ENCODE measurements at places on chromosomes 16 and 17. TPM values are rescaled to one million over a fixed set of nuclear protein-coding genes. Genes with fewer than 3 reads are reported as not detected.

CRK gene
- total RNA-seq, result 72.3 TPM

- no peak for DNase-seq
These were observed 28.8 kb downstream of the TOM1L2 start for GRCh38 chr17:17943281-17943984.

DNA sequence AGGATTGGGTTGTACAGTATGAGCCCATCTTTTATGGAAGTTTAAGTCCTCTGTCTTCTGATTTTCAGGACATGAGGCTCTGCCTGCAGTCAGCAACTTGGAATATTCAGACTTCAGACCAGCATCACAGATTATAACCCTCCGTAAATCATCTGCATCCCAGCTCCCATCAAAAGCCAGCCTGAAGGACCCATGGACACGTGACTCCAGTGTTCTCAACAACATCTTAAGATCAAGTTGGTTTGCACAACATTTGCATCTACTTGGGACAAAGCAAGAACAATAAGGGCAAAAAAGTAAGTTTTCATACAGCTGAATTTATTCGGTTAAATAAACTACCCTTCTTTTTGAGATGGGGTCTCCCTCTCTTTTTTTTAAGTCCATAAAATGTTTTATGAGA is 12.7 kb downstream of the TMC5 start:
- DNase-seq, result no peak

PLA2G10 gene
- total RNA-seq, result 1.00 TPM

DNA sequence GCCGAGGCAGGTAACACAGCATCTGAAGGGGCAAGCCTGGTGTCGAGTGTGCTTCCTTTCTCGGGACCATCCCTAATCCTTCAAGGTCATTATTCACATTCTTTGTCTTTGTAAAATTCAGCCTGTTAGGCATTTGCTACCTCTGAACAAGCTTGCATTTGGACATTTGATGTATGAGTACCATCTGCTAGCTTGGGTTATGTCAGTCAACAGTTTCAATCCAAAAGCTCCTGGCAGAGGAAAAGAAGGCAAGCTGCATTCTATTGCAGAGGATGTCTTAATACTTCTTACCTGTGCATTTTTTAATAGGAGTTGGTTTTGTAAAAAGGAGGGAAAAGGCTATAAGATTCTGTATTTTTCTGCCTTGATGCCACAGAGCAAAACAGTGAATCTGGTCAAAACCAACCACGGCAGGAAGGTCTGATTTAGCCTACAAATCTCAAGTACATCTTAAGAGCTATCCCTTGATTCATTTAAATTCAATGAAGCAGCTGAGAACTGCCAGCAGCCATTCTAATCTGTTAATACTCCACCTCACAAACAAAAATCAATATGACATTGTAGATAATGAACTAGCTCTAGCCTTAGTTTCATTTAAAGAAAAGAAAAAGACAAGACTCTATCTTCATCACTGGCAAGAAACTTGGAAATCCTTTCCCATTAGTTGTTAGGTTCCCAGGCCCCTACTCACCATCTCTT is 39.0 kb downstream of the TEX2 start:
- DNase-seq, result no peak

- DNase-seq, result no peak
These were observed 148.9 kb downstream of the SPACA3 start for GRCh38 chr17:33140413-33141099.

CHST4 gene
- total RNA-seq, result not detected

DNA sequence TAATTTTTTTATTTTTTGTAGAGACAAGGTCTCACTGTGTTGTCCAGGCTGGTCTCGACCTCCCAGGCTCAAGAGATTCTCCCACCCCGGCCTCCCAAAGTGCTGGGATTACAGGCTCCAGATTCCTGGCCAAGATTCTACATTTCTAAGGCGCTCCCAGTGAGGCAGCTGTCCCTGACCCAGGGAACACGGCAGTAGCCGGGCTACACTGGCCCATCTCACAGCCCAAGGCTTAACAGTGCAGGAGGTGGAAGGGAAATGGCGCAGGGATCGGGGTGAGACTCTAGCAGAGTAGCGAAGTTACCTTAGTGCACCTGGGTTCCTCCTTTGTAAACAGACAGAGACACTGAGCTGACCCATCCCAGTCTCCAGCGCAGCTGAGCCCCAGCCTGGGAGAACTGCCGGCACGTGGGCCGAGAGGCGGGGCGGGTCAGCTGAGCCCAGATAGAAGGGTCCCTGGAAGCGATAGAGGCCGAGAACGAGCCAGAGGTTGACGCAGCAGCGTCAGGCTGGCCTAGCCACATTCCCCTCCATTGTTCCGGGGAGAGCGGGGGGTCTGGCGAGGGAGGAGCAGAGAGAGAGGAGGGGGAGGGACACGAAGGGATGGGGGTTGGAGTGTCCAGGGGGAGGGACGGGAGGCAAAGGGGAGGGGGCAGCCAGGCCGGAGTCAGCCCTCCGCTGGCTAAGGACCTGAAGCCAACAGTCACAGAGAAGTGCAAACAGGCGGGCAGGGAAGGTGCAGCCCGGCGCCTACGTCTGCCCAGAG is 2.5 kb downstream of the CARHSP1 start:
- peak; percentile 63 for DNase-seq

DNA sequence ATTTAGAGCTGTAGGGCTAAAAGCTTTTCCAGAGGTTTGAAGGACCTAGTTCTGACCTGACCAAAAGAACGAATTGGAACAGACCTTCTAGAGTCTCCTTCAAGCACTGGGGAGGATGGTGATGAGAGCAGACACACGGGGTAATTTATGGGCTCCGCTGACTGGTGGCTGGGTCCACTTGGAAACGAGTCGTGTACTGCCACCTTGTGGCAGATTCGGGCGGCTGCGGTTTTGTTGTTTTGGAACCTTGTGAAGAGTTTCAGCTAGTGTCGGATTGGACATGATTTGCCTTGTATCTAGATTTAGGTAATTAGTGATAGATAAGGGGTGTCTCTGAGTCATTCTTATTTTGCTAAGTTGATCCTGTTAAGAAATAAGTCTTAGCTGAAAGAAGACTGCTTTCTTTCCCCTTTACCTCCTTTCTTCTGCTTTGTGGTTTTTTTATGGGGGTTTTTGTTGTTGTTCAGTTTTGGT is 98.9 kb downstream of the AATF start:
- peak; percentile 83 for DNase-seq

- DNase-seq, result no peak
These were observed 102.1 kb downstream of the CDH13 start for GRCh38 chr16:82728901-82729300.

DNA sequence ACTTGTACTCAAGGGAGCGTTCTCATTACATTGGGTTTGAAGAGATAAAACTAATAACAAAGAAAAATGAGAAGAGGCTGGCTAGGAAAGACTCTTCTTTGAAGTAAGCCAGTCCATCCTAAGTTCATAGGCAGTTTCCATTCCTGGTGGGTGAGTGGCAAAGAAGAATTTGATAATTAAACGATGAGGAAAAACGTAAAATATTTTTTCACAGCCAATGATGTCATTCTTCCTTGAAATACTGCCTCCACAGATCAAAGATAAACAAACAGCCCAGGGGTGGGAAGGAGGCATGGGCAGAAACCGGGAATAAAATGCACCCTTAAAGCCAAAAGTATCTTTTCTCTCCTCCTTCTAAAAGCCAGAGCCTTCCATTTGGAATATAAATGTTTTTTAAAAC is 346.6 kb downstream of the PMP22 start:
- DNase-seq, result no peak

GRCh38 chr16:50972876-50973275 is 178.2 kb downstream of the SALL1 start:
- no peak for DNase-seq

DNA sequence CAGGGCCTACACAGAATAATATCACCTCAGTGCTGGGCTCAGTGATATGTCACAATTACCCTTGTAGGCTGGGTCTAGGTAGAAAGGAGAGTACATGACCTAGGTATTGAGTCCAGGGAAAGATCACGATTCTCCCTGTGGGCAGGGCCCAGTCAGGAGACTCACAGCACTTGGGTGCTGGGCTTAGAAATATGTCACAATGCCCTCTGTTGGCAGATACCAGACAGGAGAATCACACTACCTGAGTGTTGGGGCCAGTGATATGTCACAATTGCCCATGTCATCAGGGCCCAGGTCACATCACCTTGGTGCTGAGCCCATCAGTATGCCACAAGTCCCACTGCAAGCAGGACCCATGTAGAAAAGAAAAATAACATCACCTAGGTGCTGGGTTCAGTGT is 2105.5 kb downstream of the TP53TG3F start:
- no peak for DNase-seq

EZH1 gene
- total RNA-seq, result 16.9 TPM

- no peak for DNase-seq
These were observed 2.1 kb upstream of the MFAP4 start for GRCh38 chr17:19388791-19389785.

GRCh38 chr17:81738801-81739393 is 26.8 kb downstream of the SLC25A10 start:
- DNase-seq, result no peak

DNA sequence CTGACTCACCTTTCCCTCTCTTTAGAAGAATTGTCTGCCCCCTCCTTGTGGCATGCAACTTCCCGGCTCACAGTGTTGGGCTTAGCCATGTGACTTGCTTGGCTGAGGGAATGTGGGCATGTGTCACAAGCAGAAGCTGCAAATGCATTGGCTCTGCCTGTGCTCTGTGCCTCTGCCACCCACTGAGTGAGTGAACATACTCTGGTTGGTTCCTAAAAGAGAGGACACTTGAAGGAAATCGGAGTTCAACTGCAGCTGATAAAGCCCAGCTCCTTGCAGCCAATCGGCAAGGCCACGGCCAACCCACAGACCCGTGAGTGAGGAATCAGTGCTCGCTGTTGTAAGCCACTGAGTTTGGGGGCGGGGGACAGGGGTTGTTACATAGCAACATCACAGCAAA is 10.9 kb upstream of the GINS2 start:
- no peak for DNase-seq

DNA sequence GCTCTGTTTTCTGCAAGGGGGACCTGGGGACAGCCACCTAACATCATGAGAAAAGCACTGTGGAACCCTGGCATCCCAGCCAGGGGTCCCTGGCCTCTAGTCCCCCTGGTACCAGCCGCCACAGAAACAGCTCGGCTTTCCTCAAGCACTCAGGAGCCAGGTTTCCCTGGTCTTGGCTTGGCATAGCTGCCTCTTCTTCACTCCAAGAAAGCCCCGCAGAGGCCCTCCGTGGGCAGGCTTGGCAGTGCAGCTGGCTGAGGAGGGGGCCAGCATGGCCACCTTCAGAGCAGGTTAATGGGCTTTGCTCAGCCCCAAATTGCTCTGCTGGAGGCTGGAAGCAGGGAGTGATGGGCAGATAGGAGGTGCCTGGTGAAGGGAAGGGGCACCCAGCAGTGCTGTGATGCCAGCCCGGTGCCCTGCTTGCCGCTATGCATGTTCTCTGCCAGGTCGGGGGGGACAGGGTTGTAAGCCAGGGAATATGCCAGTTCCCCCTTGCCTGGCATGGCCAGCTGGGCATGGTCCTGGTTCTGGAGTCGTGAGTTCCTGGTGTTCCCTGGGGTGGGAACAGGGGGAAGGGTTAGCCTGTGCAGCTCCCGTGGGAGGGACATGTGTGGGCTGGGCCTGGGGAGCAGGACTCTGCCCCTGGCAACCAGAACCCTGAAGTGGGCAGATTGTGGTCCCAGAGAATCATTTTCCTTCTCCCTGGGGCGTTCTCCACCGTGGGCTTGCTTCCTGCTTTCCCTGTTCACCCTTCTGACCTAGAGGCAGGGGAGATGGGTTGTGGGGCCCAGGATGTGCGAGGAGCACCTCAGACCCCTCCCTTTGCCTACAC is 3.2 kb downstream of the ANKRD13B start:
- no peak for DNase-seq

GRCh38 chr17:1511290-1511689 is 5.1 kb downstream of the INPP5K start:
- DNase-seq, result no peak

DNA sequence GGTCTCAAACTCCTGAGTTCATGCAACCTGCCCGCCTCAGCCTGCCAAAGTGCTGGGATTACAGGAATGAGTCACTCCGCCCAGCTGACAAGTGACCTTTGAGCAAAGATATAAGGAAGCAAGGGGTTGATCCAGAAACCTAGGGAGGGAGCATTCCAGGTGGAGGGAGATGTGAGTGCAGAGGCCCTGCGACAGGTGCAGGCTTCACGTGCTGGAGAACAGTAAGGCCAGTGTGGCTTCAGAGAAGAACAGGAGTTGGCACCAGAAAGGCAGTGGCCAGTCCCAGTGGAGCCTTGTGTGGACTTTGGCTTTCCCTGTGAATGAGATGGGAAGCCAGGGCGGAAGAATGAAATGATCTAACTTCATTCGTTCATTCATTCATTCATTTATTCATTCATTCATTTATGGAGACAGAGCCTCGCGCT is 73.6 kb upstream of the HAS3 start:
- peak; percentile 86 for DNase-seq

DNA sequence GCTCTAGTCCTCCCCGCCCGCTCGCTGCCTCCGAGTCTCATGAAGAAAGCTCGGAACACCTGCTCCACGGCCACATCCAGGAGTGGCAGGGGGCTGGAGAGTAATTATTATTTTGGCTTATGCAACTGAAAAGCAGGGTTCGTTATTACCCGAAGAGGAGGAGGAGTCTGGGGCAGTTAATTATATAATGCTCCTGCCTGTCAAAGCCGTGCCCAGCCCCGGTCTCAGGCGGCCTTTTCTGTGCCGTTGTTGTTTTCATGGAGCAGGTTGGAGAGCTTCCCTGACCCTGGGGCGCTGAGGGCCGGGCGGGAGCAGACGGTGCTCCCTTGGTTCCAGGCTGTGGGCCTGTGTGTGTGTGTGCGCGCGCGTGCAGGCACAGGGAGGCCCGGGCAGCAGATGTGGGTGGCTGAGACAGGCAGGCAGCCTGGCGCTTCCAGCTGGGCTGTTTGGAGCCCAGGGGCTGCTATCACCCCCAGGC is 2.4 kb downstream of the JPH3 start:
- DNase-seq, result no peak

CDRT15L2 gene
- not detected for total RNA-seq

CLEC3A gene
- total RNA-seq, result 1.1 TPM

GRCh38 chr17:50501054-50501453 is 7.2 kb upstream of the MYCBPAP start:
- DNase-seq, result peak; percentile 71

DNA sequence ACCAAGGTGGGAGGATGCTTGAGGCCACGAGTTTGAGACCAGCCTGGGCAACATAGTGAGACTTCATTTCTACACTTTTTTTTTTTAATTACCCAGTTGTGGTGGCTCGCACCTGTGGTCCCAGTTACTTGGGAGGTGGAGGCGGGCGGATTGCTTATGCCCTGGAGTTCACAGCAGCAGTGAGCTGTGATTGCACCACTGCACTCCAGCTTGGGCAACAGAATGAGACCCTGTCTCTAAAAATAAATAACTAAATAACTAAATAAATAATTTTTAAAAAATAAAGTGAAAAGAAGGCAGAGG is 9.3 kb downstream of the DNAI2 start:
- DNase-seq, result no peak

All from Caco-2 (cell line).